ENCODE measurements at places on chromosomes 16 and 17.
A peak's percentile ranks its signal among the peaks of the same experiment; 100 is the strongest.

DNA sequence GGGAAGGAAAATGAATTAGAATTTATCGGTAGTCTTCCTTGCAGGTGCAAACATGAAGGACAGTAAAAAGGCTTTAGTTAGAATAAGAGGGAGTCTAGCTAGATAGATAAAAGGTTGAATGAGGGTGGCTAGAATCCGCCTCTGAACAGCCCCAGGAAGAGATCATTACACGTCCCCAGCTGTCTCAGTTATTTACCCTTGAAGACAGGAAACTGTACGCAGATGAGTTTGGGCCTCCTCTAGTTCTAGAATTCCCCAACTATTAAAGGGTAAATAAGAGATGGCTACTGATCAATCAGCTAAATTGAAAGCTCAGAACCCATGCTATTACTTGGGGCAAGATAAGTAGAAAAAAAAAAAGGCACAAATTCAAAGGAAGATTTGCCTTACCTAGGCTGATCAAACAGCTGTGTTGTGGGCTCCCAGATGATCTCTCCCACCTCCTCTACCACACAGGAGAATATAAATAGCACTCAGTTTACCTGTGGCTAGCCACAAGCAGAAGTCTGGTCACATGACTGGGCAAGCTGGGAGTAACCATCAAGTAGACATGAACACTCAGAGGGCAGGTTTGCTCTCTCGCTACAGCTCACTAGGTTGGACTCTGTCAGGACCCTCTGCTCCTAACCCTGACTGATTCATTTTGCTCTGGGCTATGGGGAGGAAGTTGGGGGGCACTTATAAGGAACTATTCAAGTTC, 17.0 kb downstream of the FAM117A start:
- no peak for DNase-seq

- DNase-seq: no peak
Measured at GRCh38 chr16:82954224-82954929, 327.6 kb downstream of the CDH13 start.

DNA sequence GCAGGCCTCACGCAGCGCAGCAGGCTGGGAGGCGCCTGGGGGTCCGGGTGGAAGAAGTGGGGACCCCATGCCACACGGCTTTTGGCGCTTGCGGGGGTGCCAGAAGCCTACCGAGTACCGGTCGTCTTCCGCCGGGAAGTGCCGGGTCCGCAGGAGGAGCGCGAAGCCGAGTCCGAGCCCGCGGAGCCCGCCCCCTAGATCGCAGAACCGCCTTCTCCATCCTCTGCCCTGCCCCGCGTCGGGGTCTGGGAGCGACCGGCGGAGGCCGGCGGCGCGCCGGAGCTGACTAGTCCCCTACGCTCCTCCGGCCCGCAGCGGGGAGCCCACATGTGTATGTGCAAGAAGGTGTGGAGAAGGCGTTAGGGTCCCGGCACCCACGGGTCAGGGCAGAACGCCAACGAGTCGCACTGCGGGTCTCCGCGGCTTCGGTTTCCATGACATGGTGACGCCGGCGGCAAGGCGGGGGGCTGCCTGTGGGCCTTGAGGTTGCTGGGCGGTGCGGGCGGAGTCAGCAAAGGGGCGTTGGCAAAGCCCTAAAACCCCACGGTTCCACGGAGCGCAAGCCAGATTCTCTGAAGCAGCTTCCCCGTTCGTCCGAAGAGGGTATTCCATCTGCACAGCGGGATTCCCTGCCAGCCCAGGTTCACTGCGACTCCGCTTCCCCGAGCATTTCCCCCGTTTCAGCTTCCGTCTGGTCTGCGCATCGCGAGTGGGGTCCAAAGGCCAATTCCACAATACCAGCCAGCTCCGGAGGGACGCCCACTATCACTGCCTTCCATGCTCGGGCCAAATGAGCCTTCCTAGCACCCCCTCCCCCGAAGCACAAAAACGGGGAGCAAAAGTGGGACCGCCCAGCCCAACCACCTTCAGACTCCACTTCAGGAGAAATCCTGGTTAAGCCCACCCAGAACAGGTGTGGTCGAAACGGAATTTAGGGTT, 2.3 kb upstream of the LHX1 start:
- no peak for DNase-seq

GRCh38 chr16:185213-185612, 5.0 kb downstream of the HBQ1 start:
- no peak for DNase-seq

GRCh38 chr17:43398724-43399595, at the start of gene ARL4D:
Gene ARL4D, plus strand, starts transcription at chr17:43398993. Its CDS starts 740 bp downstream, at chr17:43399733.
- peak; percentile 51 for DNase-seq

DNA sequence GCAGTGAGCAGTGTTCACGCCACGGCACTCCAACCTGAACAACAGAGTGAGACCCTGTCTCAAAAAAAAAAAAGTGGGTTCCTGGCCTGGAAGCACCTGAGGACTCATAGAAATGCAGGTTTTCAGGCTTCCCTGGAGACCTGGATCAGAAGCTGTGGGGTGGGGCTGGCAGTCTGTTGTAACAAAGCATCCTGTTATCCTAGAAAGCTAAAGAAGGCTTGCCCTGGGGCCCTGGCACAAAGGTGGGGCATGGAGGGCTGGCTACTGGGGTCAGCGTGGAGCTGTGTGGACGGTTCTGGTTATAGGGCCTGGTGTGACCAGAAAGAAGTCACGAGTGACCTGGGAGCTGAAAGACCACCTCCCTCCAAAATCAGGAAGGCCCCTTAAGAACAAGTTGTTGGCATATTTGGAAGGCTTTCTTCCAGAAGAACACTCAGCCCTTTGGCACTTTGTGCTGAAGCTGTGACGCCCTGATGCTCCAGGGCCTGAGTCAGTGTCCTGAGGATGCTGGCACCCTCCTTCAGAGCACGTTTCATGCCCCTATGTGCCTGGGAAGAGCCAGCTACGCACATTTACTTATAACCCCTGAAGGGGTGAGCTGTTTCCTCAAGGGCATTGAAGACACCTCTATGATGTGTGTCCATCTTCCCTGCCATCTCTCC, 6.2 kb downstream of the CRISPLD2 start:
- no peak for DNase-seq

- no peak for DNase-seq
Measured at GRCh38 chr16:53816211-53816836, 112.4 kb downstream of the FTO start.

- no peak for DNase-seq
Measured at GRCh38 chr17:34408439-34408838, 45.4 kb upstream of the CCL1 start.

- DNase-seq: no peak
Measured at GRCh38 chr17:82416264-82416663, 1.9 kb upstream of the HEXD start.

DNA sequence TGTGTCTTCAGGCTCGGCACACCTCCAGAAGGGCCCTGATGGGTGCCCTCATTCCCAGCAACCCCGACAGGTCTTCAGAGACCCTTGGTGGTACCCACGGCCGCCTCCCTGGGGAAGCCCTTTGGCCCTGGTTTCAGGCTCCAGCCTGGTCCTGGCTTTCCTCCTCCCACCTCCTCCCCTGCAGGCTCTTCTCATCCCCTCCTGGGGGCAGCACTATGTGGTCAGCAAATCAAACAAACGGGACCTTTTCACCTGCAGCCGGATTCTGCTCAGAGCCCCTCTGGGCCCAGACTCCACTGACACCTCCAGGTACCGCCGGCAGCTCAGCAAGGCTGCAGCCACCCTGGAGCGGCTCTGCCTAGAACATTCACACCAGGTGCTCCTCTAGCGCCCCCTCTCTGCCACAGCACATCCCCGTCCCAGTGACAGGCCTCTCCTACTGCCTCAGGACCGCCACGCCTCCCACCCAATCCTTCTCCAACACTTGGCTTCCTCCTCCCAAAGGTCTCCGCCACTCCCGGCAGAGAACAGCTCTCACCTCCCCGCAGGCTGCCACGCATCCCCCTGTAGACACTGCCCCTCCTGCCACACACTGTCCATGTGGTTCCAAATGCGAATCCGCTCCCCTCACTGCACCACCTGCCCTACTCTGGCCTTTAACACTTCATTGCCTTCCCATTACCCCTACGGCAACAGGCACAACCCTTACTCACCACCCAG, 12.0 kb downstream of the CORO7 start:
- DNase-seq: no peak

DNA sequence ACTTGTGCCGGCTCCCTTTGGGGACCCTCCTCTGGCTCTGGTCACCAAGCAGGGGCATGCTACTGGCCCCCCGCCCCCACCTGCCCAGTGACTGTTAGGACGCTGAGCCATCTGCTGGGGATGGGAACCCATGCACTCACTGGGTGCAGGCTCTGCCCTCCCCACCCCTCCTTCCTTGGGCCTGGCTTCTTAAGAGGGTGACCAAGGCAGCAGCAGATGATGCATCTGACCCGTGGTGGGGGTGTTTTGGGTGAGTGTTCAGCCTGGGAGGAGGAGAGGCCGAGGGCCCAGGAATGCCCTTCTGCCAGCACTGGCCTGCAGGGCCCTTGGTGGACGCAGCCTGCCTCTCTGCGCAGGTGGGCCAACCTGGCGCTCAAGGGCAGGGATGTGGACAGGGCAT, 19.2 kb upstream of the MTSS2 start:
- no peak for DNase-seq

- DNase-seq: no peak
Measured at GRCh38 chr17:56545106-56545505, 48.4 kb upstream of the NOG start.

DNA sequence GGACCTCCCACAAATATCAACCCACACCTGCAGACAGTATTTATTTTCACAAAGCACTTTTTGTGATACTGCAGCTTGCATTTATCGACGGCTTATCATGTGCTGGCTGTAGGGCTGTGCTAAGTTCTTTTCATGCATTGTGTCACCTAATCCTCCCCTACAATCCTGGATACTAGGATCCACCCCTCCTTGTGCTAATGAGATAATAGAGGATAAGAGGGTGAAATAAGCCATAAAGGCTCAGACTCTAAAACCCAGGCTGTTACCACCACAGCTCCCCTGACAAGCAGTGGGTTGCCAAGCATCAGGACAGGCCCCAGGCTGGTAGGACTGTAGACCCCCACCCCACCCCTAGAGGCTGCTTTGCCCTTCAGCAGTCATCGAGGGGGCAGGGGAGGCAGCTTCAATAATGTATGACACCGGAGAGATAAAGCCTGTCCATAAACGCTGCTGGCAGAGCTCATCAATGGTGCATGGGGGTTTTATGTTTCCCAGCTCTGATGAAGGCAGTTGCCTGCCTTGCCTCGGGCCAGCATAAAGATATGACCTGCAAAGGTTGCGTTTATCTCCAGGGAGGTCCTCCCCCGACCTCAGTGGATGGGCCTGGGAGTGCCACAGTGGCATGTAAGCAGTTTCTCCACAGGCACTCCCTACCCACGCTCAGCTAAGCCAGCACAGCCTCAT, 73.9 kb upstream of the C16orf82 start:
- no peak for DNase-seq

DNA sequence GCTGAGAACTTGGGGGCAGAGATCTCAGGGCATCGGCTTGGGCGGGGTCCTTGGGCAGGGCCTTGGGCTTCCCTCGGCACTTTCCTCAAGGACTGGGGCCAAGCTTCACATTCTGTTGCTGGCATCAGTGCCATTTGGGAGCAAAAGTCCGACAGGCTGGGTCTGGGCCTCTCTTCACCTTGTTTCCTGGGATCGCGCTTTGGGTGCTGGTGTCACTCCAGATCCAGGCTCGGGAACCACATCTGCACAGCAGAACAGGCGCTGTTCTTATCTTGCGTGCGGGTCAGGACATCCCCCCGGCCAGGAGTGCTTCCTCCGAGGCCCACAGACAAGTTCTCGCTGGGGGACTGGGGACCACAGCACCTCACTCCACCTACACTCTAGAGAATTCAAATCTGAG, 31.1 kb upstream of the CDH15 start:
- DNase-seq: no peak

DNA sequence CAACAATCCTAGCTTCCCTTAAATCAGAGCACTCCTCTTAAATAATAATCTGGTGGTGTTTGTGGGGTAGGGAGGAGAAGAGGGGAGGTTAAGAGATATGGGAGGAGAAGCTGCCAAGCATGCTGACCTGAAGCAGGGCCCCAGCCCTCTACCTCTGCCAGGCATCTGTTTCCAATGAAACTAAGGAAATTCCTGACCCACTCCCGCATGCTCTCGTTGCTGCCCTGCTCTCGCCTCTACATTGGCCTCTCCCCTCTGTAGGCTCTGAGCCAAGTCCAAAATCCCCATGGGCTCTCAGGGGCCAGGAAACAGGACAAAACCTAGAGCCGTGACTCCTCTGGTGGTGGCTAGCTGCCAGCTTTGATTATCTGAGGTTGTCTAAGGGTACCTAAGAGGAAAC, 559.5 kb upstream of the CDH11 start:
- DNase-seq: no peak

DNA sequence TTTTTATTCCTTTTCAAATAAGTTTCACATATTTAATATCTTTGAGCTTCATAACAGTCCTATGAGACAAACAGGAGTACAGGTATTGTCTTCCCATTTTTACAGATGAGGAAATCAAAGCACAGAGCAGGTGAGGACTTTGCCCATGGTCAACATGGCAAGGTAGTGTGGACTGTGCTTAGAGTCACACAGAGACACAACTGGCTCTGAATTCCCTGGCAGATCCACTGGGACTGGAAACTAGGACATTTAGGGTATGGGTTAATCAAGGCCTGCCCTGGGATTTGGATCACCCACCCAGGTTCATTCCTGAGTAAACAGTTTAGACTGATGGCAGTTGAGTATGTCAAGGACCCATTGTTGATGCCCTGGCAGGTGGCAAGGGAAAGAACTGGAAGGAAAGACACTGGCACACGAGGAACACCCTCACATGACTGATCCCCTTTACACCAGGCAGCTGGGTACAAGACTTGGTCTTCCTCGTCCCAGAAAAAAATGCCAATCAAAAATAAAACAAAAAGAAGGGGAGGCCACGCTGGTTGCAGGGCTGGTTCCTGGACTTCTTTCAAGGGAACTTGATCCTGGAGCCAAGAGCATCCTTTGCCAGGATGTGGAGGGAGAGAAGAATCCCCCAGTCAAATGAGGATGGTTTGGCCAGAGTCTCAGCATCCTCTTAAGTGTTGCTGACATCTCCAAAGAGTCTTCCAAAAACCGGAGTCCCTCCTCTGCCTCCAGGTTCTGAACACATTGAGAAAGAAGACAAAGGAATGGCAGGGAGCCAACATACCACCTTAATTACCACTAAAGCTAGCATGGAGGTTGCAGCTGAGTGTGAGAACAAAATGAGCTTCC, 34.9 kb downstream of the CHD9 start:
- DNase-seq: no peak

DNA sequence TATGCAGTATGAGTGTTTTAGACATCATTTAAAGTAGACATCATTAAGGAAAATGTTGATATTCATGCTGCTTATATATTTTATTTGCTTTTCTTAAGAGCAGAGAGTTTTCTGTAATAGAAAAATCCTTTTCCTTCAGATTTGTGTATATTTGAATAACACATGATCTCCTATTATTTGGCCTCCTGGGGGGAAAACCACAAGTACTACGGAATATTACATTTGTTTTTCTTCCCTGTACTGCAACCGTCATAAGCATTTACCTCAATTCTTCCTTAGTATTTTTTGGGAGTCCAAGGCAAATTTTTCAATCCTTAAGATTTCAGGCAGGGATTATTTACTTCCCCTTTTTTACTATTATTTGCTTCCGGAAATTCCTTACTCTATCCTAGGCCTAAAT, 6.0 kb downstream of the RSPRY1 start:
- no peak for DNase-seq

Measured in cerebellar nuclear complex (tissue), 1 donor.